Cardiac ventricle fibroblast (primary cell): ENCODE measurements at places on chromosomes 2 and 18. TPM values are rescaled to one million over a fixed set of nuclear protein-coding genes. Genes with fewer than 3 reads are reported as not detected.

Gene LAMA3
- total RNA-seq, result 1.4 and 2.1 TPM in 2 replicates

Gene TMEM163
- 0.06 TPM in 1 of 2 replicates, not detected in the other for total RNA-seq

Gene MALL
- 38.4 and 41.5 TPM in 2 replicates for total RNA-seq

Gene CTNNA2
- not detected in 2 replicates for total RNA-seq

Gene B3GNT7
- 0.12 TPM in 1 of 2 replicates, not detected in the other for total RNA-seq

Gene ARPC2
- 177 and 192 TPM in 2 replicates for total RNA-seq

Gene SP3
- total RNA-seq, result 72.7 and 81.9 TPM in 2 replicates

Gene MERTK
- total RNA-seq, result 0.64 and 2.7 TPM in 2 replicates

Gene CYBRD1
- 319 and 355 TPM in 2 replicates for total RNA-seq

Gene OSR1
- total RNA-seq, result 70.5 and 75.7 TPM in 2 replicates

Gene HOXD1
- total RNA-seq, result not detected in 2 replicates

Gene LYPD6
- not detected in 2 replicates for total RNA-seq

Gene LRATD1
- total RNA-seq, result 0.59 TPM in 1 of 2 replicates, not detected in the other

Gene ZCCHC2
- total RNA-seq, result 6.2 and 8.0 TPM in 2 replicates

Gene ALMS1
- total RNA-seq, result 8.0 and 10.2 TPM in 2 replicates

Gene TRABD2A
- total RNA-seq, result 3.3 and 5.6 TPM in 2 replicates

Gene KIF1A
- not detected in 2 replicates for total RNA-seq

Gene PLB1
- 0.05 TPM in 1 of 2 replicates, not detected in the other for total RNA-seq

Gene IL18R1
- total RNA-seq, result 13.1 and 31.8 TPM in 2 replicates

Gene QPCT
- 1.9 and 4.1 TPM in 2 replicates for total RNA-seq

Gene SRBD1
- total RNA-seq, result 8.9 and 12.5 TPM in 2 replicates

Gene MYO7B
- 0.06 TPM in 1 of 2 replicates, not detected in the other for total RNA-seq

Gene EVX2
- total RNA-seq, result not detected in 2 replicates

Gene IL36B
- not detected in 2 replicates for total RNA-seq

Gene TTC39C
- 28.5 and 31.0 TPM in 2 replicates for total RNA-seq
